ENCODE measurements at places on chromosomes 2 and 18. TPM values are rescaled to one million over a fixed set of nuclear protein-coding genes. Genes with fewer than 3 reads are reported as not detected.

Gene CBLN2
- total RNA-seq = not detected

Gene AMER3
- not detected for total RNA-seq

Gene TUBA3D
- total RNA-seq = not detected

GRCh38 chr2:84912984-84913383, 7.5 kb downstream of the TMSB10 start:
- no peaks in the 10 kb centered on the region for H3K36me3 ChIP-seq
- DNase-seq = no peak
- H3K4me1 ChIP-seq = no peaks in the 10 kb centered on the region
- H3K27me3 ChIP-seq = no peaks in the 10 kb centered on the region
- H3K4me3 ChIP-seq = no peak overlapping the region

- H3K27me3 ChIP-seq = no peaks in the 10 kb centered on the region
- H3K4me3 ChIP-seq = peak overlapping the region; percentile 75
- no peaks in the 10 kb centered on the region for H3K36me3 ChIP-seq
- H3K4me1 ChIP-seq = peaks cover 8% of the 10 kb centered on the region
- H3K27ac ChIP-seq = peak overlapping the region; percentile 86
- no peak for DNase-seq
Observed at GRCh38 chr2:216497382-216498069, 1.1 kb upstream of the RPL37A start.

DNA sequence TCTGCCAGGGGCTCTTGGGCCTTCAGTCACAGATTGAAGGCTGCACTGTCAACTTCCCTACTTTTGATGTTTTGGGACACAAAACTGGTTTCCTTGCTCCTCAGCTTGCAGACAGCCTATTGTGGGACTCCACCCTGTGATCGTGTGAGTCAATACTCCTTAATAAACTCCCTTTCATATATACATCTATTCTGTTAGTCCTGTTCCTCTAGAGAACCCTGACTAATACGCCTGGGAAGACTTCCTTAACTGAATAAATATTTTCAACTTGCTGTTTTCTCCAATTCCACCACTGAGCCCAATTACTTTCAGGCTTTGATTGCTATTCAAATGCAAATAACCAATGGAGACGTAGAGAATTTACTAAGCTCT, 61.4 kb upstream of the CCDC195 start:
- no peaks in the 10 kb centered on the region for H3K4me1 ChIP-seq
- no peak for DNase-seq
- no peak overlapping the region for H3K4me3 ChIP-seq
- no peaks in the 10 kb centered on the region for H3K27me3 ChIP-seq
- no peaks in the 10 kb centered on the region for H3K36me3 ChIP-seq

DNA sequence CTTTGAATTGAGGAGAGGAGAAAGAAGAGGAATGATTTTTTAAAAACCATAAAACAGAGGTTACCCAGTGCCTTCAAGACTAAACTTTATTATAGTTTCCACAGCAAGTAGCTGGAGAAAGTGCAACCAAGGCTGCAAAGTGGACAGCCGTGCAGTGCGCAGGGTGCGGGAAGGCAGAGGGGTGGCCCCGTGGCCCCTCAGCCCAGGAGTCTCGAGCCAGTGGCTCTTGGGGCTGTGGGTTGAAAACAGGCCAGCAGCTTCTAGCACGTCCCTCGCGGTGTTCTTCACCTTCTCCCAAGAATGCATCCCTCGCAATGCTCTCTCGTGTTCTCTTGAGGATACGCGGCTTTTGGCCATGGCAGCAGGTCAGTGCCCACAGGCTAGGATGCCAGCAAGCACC, 28.5 kb upstream of the ALKAL2 start:
- no peaks in the 10 kb centered on the region for H3K4me1 ChIP-seq
- H3K4me3 ChIP-seq = no peak overlapping the region
- H3K36me3 ChIP-seq = no peaks in the 10 kb centered on the region
- no peaks in the 10 kb centered on the region for H3K27me3 ChIP-seq
- DNase-seq = no peak

DNA sequence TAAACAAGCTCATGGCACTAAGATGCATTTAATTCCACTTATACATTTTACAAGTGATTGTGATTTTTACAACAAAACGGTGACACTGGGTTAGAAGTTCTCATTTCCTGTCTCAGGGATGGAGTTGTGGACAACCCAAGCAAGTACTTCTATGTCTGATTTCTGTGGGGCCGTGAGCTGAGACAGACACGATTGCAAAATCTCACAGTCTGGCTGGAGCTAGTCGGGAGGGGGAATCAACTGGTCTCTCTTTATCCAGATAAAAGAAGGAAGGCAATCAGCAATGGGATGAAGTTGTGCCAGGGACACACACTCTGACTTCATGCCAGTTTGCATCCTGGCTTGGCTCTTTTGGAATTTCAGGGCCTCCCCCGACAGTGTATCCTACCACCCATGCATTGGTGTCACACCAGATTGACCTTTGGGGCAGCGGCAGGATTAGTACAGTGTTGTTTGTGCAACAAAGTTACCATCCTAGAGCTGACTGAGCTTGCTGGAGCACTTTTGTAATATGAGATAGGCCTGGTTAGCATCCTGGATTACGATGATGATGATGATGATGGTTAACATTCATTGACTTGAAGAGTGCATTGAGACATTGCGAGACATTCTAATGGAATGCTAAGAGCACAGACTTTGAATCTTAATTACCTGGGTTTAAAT, 98.8 kb downstream of the CTAGE1 start:
- no peaks in the 10 kb centered on the region for H3K36me3 ChIP-seq
- H3K27me3 ChIP-seq = no peaks in the 10 kb centered on the region
- no peaks in the 10 kb centered on the region for H3K4me1 ChIP-seq
- H3K4me3 ChIP-seq = no peak overlapping the region
- H3K27ac ChIP-seq = no peak overlapping the region

DNA sequence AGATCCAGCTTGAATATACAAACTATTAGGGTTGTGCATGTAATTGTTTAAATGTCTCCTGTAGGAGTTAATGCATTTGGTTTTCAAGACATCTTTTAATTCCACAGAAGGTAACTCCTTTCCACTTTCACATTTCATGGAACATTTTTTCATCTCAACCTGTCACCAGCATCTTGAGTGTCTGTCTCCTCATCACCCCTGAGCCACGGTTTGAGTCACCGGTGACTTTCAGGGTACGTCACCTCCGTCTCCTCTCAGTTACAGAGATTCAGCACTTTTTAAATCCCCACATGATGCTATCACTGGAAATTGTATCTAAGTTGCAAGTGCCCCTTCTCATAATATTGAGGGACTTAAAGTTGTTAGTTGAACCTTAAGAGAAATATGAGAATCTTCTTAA, 25.3 kb downstream of the GPR55 start:
- no peak overlapping the region for H3K27ac ChIP-seq
- H3K4me1 ChIP-seq = no peaks in the 10 kb centered on the region
- no peaks in the 10 kb centered on the region for H3K36me3 ChIP-seq
- H3K4me3 ChIP-seq = no peak overlapping the region
- DNase-seq = peak; percentile 7

Data from breast epithelium (tissue), 4 donors.